Activated T-helper 9 cell treated with anti-CD3 and anti-CD28 coated beads, Interleukin-2, amount 50 U/mL, for 16 hours (primary cell): ENCODE measurements at places on chromosomes 3 and 15.

DNA sequence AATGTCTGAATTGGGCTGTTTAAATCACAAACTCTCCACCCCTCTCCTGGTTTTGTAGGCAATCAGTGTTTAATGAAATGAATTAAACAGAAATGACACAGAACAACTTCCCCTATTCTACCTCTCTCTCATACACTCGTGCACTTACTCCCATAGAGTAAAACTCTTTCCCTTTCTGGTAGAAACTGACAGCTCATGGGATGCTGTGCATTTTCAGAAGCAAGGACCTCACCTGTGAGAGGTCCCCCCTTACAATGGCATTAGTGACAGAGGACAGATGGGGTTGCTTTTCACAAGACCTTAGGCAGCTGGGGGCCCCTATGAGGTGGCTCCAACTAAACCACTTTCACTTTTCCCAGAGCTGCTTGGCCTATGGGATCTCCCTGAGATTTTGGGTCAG, 31.9 kb downstream of the PARP16 start:
- no peak for DNase-seq

DNA sequence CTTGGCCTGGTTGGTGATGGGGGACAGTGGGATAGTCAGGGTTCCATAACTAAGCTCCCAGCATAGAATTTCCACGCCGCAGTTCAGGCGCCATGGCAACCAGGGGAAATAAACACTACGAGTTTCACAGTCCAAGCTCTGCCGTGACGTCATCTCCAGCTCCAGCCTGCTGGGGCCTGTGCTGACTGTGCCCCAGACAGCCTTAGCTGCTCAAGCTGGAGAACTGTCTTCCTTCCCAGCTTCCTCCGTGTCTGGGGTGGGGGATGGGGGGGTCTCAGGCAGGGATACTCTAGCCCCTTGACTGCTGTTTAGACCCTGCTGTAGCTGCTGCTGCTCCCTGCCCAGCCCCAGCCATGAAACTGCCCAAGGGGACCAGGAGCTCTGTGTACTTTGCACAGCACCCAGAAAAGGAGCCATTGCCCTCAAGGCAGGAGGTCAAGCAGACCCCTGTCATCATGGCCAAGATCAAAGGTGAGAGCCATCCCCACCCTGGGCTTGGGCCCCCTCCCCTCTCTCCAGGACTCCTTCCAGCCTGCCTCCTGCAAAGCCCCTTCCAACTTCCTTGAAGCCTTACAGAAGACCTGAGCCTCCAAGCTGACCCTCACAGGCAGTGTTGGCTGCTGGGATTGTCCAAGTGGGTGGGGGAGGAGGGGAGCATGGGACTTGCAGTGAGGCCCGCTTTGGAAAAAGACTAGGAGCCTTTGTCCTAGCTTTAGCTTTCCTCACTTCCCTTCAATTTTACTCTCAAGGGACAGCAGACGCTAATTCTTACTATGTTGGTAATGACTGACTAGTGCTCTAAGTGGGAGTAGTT, 11.4 kb upstream of the CSPG4 start:
- DNase-seq = no peak

DNA sequence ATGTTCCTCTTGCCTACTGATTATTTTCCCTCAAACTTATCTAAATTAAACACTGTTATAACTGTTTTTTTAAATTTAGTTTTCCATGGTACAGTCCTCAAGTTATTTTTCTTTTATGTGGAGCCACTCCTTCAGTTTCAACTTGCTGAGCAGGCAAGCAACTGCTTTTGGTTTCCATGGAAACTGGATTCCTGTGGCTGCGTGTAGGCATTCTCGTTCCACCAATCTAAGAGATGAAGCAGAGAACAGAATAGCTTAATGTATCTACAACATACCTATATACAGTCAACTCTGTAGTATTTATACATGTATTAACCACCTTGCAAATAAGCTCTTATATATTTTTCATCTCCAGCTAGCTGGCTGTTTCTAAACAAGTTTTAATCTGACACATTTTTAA, 25.8 kb upstream of the ANXA2 start:
- DNase-seq = no peak

DNA sequence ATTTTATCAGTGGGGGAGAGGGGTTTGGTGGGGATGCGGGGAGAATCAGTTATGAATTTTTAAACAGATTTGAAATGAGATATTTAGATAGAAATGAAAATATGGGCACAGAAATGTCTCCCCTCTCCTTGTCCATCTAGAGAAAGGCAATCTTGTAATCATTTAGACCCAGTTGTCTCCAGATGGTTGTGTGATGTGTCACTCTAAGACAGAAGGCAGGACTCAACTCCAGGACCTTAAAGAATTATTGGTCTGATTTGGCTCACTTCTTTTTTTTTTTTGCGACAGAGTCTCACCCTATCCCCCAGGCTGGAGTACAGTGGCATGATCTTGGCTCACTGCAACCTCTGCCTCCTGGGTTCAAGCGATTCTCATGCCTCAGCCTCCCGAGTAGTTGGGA, 77.2 kb downstream of the EOMES start:
- DNase-seq = no peak

GRCh38 chr3:32493437-32494414, 8.9 kb downstream of the CMTM6 start:
- DNase-seq = no peak

DNA sequence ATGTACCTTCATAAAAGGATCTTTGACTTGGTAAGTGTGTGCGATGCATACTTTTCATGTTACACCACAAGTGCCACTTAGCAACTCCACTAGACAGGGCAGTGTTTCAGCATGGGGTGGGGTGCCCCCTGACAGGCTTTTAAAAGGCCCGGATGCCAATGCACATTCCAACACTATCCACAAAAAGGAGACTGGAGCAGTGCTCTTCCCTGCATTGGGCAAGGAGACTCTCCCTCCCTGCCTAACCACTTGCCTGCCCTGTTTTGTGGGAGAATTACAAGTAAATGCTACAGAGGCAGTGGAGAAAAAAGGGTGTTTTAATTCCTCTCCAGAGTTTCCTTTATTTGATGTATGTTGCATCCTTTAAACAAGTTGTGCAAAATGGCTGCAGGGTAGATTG, 1.7 kb upstream of the RARB start:
- DNase-seq = no peak

DNA sequence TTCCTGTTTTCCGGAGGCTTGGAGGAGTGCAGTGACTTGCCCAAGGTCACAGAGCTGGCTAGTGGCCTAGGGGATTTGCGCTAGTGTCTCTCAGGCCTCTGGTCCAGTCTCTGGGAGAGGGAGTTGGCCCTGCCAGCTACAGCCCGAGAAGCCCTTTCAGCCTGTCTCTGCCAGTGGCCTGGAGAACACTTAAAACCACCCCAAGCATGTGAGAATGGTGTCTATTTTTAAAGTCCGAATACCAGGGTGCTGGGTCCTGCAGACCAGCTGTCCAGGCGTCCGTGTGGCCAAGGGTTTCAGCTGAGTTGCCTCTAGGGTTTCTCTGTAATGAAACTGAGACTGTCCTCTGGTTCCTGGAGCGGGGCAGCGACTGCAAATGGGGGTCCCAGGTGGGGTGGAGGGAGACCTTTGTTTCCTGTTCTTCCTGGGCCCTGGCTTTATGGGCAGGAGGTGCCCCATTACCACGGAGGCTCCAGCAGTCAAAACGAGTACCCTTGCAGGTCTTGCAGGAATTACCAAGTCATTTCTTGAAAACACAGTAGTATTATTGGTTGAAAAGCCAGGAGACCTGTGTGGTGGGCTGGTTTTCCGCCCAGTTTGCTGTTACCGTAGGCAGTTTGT, 2.2 kb downstream of the CAND2 start:
- no peak for DNase-seq

- DNase-seq = no peak
Observed at GRCh38 chr15:64464276-64465005, 4.1 kb downstream of the ZNF609 start.

DNA sequence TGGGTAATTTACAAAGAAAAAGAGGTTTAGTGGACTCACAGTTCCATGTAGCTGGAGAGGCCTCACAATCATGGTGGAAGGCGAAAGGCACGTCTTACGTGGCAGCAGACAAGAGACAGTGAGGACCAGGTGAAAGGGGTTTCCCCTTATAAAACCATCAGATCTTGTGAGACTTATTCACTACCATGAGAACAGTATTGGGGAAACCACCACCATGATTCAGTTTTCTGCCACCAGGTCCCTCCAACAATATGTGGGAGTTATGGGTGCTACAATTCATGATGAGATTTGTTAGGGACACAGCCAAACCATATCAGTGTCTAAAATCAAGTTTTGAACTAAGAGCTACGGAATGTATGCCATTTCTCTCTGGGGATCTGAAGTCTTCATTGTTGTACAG, 354.8 kb upstream of the C2CD4B start:
- no peak for DNase-seq

GRCh38 chr15:99232740-99233139, 16.6 kb downstream of the TTC23 start:
- no peak for DNase-seq

GRCh38 chr3:136960838-136961836, 3.4 kb downstream of the IL20RB start:
- DNase-seq = no peak

DNA sequence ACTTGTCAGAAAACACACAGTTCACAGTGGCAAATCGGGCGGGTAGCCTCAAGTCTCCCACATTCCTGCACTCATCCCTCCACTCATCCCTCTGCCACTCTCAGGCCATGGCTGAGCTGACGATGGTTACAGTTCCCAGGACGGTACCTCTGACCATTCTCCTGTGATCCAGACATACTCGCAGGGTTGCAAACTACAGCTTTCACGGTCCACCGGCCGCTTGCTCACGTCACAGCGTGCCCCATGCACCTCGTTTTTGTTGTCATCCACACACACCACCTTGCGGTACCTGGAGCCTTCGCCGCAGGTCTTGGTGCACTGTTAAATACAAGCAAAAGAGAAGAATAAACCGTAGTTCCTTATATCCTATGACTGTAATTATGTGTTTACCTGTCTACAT, 137.1 kb downstream of the ADAMTS9 start:
- no peak for DNase-seq

DNA sequence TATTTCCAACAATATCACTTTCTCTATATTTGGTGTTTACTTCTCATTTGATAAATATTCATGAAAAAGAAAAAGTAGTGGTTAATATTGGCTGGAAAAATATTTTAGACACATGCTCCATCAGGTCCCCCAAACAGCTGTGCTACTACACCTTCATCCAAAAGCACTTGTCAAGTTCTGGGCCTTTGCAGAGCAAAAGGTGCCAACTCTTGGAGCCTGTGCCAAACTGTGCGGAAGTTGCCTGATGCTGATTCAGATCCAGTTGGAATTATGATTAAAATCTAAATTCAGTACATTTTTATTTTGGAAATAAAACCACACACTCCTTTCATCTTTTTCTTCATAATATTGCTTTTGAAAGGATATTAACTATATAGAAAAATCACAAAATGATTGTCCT, 1497.4 kb upstream of the CADM2 start:
- DNase-seq = no peak

- no peak for DNase-seq
Observed at GRCh38 chr3:178754852-178755510, 218.7 kb downstream of the KCNMB2 start.

GRCh38 chr3:57066471-57066870, 6.0 kb downstream of the SPATA12 start:
- no peak for DNase-seq

DNA sequence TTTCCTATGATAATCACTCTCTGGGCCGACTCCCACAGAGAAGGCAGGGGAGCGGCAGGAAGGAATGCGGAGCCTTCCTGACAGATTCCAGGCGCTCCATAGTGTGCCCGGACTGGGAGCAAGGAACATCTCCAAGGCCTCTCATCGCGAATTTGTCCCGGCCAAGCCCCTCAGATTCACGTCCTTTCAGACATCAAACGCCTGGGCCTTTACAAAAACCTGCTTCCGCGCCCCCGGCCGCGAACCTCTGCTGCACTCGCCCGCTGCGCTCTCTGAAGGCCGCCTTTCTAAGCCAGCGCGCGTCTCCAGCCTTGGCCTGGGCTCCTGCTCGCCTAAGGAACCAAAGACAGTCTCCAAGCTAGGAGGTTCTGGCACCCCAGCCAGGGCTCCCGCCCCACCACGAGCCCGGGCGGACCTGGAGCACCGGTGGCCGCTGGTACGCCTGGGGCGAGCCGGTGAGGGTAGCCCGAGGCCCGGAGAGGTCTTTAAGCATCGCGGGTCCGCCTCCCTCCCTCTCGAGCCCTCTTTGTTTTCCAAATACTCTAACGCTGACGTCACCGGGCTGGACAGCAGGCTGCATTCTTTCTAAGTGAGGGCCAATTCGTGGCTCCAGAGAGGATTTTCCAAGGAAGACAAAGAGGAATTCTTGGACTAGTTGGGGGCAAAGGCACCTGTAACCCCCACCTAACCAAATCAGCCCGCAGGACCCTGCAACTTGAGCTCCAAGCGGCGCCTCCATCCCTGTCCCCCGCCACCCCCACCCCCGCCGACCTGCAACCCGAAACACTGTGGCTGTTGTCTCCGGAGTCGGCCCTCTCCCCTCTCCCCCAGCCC, 759 bp downstream of the AMOTL2 start:
- DNase-seq = no peak

DNA sequence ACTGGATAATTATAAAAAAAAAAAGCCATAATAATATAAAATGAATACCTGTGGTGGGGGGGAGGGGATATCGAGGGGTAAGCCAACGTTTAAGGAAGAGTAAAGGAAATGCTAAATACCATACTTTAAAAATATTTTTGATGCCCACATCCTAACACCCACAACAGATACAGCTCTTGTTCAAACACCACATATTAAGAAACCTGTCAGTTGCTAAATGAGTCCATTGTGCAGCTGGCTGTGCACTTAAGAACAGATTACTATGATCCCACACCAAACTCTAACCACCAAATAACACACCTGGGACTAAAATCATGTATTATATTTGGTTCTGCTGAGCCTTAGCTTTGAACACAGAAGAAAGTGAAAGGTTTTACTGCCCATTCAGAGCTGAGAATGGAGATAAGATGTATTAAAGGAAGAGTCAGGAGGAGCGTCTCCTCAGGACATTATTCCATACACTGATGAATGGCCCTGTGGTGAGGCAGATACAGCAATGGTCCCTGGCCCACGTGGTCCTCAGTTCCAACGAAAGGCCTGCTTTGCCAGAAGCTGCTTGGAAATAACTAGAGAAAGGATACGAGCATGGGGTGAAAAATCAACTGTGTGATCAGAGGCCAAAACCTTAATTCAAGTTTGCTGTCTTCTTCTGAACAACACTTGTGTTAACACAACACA, 515.4 kb downstream of the FOXP1 start:
- no peak for DNase-seq
